PC-9 (cell line): ENCODE measurements at places on chromosomes 12 and 14.

- DNase-seq: no peak
These were observed 16.6 kb downstream of the PGAM5 start for GRCh38 chr12:132727091-132727794.

GRCh38 chr12:54007538-54008259 is 1.1 kb upstream of the HOXC8 start:
- no peak for DNase-seq

- no peak for DNase-seq
These were observed 74.0 kb downstream of the B4GALNT3 start for GRCh38 chr12:533718-534117.

DNA sequence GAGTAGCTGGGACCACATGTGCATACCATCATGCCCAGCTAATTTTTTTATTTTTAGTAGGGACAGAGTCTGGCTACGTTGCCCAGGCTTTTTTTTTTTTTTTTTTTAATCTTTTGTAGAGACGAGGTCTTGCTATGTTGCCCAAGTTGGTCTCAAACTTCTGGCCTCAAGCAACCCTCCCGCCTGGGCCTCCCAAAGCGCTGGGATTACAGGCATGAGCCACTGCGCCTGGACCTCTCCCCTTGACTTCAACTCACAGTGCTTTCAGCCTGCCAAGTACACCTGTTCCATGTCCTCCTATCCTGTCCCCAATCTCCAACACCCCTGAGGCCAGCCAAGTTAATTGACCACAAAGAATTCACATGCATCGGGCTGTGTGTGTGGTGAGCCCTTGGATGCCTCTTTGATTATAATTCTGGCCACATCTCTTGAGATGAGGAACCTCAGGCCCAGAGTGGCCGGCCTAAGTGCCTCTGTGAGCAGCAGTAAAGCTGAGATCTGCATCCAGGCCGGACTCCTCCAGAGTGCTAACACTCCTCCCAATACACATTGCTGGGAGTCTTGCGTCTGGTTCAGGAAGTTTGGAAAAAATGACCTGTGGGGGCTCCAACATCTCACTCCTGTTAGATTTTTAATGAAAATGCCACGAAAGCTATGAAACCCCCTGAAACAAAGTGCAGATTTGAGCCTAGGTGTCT is 6.8 kb downstream of the RAB35 start:
- DNase-seq: no peak

DNA sequence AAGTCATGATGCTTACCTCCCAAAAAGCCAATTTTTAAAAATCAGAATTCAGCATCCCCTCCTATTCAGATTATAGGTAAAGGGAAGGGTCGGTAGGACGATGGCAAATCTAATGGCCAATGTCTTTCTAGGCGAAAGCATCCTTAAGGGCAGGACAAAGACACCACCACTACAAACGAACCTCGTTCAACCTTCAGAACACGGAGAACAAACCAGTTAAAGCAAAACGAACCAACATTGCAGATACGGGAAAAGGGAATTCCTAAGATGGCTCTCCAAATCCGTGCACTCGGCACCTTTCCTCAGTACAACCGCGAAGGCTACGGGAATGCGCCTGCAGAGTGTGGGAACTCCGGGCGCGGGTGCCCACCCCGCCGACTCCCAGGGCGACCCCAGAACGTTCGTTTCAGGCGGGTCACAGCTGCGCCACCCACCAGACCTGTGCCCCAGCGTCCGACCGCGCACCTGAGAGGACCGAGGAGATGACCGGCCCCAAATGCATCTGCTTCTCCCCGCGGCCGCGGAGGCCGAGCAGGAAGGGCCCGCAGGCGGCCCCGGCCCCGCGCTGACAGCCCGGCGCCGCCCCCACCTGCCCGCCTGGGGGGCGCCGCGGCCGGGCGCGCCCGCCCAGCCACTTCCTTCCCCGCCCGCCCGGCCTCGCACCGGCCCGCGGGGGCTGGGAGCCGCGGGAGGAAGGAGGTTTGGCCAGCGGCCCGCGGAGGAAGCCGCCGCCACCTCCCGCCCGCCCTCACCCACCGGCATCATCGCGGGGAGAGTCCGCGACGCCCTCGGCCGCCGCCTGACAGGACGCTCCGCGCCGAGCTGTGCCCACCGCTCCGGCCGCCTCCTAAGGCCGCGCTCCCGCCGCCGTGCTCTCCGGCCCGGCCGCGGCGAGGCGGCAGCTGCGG is 578 bp downstream of the PPP1R13B start:
- no peak for DNase-seq

DNA sequence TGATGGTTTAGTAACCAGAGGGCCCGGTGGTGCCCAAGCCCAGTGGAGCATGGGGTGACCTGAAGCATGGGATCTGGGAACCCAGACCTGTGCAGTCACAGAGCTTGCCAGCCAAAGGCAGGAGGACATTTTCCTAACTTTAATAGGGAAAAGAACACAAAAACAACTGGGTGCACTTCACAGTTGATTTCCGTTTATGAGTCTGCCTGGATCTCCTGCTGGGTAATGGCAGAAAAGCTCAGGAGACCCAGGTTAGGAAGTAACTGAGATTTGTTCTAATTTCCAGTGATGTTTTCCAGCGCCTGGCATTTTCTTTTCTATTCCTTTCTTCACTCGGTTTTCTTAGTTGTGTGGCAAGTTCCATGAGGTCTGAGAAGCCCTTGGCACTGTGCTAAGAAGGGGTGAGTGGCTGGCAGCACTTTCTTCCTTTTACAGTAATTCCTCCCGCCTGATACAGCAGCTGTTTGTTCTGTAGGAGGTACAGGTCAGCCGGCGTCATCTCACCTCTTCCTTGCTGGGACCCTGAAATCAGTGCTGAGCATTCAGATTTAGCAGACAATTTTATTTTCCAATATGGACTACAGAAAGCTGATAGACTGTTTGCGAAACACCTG is 5.1 kb downstream of the CACNA1C start:
- no peak for DNase-seq

DNA sequence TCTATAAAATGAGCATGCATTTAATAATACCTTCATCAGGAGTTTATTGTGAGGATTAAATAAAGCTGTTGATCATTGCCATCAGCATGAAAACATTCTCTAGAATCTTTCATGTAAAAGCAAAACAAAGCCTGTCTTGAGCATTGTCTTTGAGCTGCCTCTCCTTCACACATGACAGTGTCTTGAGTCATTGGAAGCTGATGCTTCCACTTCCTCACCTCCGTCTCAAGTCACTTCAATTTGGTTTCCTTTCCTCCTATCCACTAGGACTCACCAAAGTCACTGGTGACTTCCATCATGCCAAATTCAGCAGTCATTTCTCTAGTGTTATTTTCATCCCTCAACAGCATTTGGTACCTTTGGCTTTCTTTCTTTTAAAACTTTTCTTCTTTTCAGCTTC is 31.6 kb upstream of the MYBPC1 start:
- no peak for DNase-seq
